ENCODE measurements at places on chromosomes 2 and 18.

DNA sequence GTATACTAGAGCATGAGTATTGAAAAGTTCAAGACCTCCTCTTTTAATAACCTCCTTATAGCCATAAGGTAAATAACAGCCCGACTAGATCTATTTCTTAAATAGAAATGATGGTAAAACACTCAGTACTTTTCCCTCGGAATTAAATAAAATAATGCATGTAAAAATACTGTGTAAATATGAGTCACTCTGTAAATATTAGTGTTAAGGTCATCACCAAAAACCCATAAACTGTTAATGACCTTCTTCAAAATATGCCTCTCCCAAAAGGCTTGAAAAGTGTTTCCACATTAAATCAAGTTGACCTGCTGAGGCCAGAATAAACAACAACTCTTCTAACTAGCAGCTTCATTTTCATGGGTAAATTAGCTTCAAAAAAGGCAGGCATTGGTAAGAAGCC is 25.3 kb upstream of the BZW1 start:
- DNase-seq: peak; percentile 48

- no peak for DNase-seq
These were observed 33.3 kb upstream of the GMCL1 start for GRCh38 chr2:69796174-69796573.

DNA sequence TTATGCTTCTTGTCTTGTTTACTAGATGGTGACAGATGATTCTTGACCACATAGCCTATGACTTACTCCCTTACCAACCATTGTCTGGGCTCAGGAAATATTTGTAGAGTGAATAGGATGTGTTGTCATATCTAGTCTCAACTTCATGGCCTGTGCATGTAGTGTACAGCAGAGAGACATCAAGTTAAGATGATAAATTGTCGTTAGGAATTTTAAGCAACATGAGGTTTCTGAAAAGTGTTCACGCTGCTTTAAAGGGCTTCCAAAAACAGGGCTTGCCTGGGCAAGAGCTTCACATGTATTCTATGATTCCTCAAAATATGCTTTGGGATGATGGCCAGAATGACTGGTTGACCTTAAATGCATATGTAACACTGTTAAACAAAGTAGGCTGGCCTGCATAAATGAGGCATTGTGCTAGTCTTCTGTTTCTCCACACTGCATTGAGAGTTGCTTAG is 424.0 kb downstream of the RND3 start:
- no peak for DNase-seq

DNA sequence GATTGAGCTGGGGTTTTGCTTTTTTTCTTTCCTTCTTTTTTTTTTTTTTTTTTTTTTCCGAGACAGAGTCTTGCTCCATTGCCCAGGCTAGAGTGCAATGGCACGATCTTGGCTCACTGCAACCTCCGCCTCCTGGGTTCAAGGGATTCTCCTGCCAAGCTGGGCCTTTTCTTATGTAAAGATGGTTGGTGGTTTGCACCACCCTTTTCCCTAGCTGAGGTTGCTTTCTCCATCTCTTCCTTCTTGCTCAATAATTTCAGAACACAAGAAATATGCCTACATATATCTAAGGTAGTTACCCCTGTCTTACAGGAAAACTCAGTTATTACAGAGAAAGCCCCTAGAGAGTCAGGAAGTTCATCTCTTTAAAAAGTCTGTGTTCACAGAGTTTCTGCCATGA is 7.0 kb downstream of the TTC39C start:
- no peak for DNase-seq

GRCh38 chr2:234453216-234453615 is 43.7 kb downstream of the ARL4C start:
- no peak for DNase-seq

- DNase-seq: no peak
These were observed 980 bp upstream of the PPP4R1 start for GRCh38 chr18:9615280-9615797.

DNA sequence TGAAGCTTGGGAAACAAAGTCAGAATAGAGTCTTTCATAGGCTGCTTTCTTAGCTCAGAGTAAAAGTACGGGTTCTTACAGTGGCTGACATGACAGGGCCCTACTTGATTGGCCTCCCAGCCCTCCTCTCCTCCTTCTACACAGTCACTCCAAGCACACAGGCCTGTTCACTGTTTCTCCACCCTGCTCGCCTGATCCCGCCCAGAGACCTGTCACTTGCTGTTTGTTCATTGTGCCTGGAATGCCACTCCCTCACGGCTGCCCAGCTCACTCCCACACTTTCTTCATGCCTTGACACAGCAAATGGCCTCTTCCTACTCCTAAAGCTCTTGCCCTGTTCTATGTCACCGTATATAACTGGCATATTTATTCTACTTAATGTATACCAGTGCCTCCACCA is 104.8 kb downstream of the MAP4K4 start:
- no peak for DNase-seq

DNA sequence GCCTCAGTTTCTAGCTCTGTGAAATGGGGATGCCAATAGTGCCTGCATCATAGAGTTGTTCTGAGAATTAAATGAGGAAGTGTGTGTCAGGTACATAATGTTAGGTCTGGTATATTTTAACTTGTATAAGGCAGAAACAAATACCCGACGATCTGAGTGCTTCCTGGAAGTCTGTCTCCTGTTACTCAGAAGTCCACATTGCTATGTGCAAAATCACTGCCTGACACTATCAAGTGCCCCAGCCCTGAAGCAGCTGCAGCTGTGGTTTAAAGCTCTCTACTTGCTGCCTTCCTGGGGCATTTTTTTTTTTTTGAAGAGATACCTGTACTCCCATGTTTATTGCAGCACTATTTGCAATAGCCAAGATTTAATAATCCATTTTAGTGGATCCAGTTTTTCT is 125.3 kb downstream of the SLC4A3 start:
- no peak for DNase-seq

DNA sequence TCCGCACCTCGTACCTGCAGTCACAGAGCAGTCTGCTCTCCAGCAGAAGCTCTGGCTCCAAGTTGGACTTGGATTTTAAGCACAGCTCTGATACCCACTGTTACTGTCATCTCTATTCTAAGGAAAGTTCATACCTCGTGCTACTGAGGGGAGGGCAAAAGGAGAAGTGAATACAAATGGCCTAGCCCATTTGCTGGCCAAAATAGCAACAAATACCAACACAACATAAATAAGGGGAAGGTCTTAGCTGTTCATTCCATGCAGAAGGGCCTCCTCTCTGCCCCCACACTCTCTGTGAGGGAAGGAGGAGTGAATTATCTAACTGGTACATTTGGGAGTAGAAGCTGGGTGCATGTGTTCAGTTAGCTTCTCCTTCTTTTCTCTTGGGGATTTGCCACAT is 739.4 kb upstream of the RAB6C start:
- DNase-seq: no peak

GRCh38 chr2:238561230-238561629 is 134.5 kb downstream of the ASB1 start:
- no peak for DNase-seq

DNA sequence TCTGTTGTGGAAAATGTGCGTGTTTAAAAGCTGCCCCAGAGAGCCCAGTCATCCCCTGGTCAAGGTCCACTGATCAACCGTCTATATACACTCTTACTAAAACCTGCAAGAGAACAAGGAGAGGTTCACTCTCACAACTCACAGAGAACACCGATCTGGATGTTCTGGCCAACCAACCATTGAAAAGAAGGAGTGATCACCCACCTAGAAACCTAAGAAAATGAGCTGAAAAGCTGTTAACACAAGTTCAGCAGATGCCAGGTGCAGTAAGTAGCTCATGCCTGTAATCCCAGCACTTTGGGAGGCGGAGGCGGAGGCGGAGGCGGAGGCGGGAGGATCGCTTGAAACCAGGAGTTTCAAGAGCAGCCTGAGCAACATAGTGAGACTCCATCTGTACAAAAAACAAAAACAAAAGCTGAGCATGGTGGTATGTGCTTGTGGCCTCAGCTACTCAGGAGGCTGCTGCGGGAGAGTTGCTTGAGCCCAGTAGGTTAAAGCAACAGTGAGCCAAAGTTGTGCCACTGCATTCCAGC is 14.5 kb downstream of the ATG16L1 start:
- no peak for DNase-seq

DNA sequence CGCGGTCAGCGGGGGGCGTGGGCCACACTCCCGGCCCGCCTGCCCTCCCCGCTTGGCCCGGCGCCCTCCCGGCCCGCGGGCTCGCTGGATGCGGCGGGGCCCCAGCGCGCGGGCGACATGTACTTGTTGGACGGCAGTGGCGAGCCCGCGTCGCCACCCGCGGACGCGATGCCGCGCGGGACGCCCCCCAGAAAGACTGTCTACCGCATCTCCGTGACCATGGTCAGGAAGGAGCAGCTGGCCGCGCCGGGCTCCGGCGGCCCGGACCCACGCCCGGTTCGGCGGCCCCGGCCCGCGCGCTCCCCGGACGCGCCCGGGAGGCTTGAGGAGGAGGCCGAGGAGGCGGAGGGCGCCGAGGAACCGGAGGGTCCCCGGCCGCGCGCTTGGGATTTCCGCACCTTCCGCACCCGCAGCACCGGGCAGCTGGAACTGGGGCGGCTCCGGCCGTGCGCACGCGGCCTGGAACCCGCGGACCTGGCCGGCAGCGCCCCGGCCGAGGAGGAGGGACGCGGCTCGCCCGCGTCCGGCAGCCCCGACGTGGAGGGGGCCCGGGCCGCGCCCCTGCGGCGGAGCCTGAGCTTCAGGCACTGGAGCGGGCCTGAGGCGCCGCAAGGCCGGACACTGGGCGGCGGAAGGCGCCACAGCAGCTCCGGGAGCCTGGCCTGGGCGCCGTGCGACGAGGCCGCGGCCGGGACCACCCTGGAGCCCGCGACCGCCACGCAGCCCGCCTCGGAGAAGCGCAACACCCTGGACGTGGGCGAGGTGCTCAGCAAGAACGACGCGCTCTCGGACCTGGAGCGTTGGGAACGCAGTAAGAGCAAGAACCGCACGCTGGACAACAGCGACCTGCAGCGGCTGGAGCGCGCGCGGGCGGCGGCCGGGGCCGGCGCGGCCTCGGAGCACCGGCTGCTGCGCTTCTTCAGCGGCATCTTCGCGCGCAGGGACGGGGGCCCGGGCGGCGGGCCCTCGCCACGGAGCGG is 176.4 kb downstream of the AGAP1 start:
- DNase-seq: peak; percentile 59

DNA sequence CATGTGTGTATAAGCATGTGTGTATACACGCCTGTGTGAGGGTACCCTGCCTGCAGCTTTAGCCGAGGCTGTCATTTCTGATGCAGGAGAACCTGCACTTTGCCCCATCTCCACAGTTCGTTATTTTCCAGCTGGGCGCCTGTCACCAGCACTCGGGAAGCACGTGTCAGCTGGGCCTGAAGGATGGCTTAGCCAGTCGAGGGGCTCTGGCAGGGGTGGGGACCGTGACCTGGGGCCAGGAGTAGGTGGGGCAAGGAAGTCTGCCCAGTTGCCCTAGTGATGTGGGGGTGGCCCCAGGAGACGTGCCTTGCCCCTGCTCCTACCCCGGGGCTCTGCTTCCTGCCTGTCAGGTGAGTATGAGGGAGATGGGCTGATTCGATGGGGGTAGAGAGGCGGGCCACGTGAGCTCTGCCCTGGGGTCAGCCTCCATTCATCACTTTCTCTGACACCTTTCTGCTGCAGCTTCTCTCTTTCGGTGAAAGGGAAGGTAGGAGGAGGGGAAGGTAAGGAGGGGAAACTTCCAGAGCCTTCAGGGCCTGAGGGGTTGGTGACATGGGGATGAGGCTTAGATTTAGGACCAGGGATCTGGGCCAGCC is 130.6 kb upstream of the SKOR2 start:
- no peak for DNase-seq

DNA sequence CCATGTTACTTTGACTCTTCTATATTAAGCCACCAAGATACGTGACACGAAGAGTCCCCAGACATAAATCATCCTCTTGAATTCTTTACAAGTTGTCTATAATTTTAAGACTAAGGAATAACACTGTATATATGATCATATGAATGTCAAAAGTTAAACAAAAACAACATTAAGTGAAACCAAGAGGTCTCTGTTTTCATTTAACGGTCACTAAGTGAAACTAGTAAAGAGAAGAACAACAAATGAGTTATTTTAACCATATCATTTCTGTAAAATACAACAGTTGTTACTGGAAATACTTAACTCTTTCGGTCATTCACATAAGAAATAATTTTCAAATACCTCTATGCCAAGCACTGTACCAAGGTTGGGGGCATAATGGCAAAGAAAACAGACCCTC is 45.7 kb upstream of the STK17B start:
- DNase-seq: no peak

DNA sequence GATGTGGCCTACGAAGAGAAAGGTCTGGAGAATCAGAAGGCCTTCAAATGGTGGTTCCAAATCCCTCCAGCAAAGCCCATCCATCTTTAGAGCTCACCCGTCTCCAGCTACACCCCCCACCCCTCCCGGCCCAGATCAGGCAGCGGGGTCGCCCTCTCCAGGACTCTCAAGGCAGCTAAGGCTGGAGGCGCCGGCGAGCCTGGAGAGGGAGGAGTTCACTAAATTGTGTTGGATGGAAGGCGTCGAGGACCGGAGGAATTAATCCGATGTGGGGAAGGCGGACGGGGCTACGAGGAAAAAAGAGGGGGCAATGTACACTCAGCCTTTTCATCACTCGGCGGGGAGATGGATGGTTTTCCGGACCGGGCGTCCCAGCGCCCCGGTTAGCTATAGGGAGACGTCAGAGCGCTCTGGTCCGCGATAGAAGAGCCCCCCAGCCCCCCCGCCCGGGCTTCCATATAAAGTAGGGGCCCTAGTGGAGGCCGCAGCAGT is at the start of gene GRP:
GRP (plus strand) TSS at position 487 of the 492 bp plus-strand sequence. CDS start 108 bp downstream, outside the sequence.
- peak; percentile 20 for DNase-seq

DNA sequence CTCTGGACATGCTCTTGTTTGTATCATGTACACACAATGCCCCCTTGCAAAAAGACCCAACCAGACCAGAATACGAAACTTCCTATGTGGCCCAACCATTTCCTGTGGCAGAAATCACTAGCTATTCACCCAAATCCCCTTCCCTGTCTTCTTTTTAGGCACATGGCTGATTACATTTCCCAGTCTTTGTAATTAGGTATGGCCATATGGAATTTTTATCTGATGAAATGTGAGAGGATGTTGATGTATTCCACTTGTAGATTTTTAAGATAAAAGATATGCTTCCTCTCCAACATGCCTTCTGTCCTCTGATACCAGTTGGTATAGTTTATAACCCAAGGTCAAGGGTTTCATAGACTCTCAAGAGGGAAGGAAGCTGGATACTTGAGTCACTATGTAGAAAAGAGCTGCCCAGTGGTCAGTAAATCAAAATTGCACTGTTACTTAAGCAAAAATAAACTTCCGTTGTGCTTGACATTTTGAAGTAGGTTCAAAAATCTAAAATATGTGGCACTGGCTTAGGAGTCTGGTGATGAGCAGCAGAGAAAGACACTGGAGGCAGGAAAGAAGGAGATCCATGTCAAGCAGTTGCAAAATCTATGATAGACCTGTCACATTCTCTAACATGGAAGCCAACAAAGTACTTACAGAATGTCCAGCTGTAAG is 297.4 kb downstream of the SMAD2 start:
- DNase-seq: no peak

DNA sequence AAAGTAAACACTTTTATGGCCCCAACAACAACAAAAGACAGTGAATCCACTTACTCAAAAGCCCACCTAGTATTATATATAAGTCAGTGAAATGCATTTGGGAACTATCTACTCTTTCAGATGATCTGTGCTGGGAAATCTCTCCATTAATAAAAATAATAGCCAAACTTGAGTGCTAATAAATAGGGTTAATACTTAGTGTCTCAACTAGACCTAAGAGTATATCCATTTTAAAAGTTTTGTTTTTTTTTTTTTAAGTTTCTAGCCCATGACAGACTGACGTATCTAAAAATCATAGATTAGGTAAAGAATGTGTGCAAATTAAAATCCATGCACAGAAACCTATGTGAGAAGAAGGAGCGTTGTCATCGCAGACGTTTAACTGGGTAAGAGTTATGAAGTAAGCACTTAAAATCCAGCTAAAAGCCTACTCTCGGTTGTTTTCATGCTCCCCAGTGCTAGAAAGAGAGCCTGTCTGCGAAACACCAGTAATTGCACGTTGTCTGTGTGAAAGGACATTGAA is 83.4 kb upstream of the PELI1 start:
- no peak for DNase-seq

Data from NCI-H748 treated with DMSO at 0.1 percent for 48 hours (cell line).